ENCODE measurements at places on chromosomes 4 and X. TPM values are rescaled to one million over a fixed set of nuclear protein-coding genes. Genes with fewer than 3 reads are reported as not detected.

- no peak for DNase-seq
These were observed 88.4 kb downstream of the ZXDA start for GRCh38 chrX:57821703-57822387.

DNA sequence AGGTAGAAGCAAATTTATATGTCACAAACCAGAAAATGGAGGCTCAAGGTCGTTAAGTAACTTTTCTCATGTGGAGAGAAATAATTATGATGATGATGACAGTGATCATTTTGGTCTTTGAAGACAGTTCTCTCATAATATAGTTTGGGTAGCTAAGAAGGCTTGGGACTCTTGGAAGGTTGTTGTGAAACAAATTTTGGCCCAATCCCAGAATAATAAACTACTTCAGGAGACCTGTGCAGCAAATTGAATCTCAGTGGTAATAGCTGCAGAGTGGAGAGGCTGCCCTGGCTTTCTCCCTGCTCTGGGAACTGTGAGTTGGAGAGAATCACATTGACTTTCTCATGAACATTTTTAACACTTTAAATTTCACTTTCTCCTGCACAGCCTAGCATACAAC, 217.2 kb upstream of the BOD1L1 start:
- DNase-seq, result no peak

GRCh38 chr4:127936974-127937373, 28.0 kb downstream of the MFSD8 start:
- no peak for DNase-seq

WDR45 gene
- 66.4 TPM for total RNA-seq

ZNF141 gene
- total RNA-seq, result 22.0 TPM

DNA sequence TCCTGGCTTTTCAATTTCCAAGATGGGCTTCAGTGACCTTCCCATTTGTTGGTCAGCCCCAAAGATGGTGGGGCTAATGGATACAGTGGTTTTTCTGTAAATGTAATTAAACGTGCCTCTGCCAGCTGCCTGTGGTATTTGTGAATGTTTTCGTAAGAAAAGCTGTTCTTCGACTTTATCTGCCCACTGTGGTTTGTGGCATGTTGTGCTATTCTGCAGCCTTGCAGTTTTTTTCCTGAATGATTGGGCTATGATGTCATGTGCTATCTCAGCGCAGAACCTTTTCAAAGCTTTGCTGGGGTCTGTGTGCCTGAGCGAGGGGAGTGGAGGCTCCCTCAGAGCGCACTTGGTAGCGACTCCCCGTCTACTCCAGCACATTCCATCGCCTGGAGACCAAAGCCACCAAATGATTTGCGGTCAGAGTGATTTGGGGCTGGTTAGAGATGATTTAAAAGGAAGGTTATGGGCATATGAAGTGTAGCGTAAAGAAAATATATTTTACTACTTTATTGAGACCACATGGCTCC, 137.5 kb downstream of the PALLD start:
- no peak for DNase-seq

DNA sequence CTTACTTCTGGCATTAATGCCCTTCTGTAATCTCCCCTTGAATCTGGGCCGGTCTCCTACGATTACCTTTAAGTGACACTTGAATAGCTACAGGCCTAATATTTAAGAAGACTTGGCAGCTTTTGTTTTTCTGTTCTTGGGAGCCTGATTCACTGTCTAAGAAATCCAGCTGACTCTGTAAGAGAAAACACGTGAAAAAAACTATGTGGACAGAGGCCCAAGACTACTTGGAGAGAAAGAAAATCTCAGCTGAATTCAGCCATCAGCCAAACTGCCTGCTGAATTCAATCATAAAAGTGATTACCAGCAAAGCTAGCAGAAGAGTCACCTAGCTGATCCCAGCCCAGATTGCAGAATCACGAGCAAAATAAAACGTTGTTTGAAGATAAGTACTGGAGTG, 521.2 kb downstream of the MID1IP1 start:
- DNase-seq, result no peak

- DNase-seq, result no peak
These were observed 29.9 kb downstream of the RNF175 start for GRCh38 chr4:153729895-153730294.

GRCh38 chrX:120380699-120381098, 18.8 kb downstream of the ATP1B4 start:
- DNase-seq, result no peak

MID1 gene
- total RNA-seq, result 9.2 TPM

GRCh38 chr4:37896206-37896860, 5.4 kb downstream of the TBC1D1 start:
- DNase-seq, result no peak

- DNase-seq, result no peak
These were observed 42.3 kb downstream of the AFF2 start for GRCh38 chrX:148542481-148543255.

GRCh38 chr4:14716691-14717090, 285.6 kb upstream of the CPEB2 start:
- no peak for DNase-seq
